ENCODE measurements at places on chromosomes 5 and 9.

DNA sequence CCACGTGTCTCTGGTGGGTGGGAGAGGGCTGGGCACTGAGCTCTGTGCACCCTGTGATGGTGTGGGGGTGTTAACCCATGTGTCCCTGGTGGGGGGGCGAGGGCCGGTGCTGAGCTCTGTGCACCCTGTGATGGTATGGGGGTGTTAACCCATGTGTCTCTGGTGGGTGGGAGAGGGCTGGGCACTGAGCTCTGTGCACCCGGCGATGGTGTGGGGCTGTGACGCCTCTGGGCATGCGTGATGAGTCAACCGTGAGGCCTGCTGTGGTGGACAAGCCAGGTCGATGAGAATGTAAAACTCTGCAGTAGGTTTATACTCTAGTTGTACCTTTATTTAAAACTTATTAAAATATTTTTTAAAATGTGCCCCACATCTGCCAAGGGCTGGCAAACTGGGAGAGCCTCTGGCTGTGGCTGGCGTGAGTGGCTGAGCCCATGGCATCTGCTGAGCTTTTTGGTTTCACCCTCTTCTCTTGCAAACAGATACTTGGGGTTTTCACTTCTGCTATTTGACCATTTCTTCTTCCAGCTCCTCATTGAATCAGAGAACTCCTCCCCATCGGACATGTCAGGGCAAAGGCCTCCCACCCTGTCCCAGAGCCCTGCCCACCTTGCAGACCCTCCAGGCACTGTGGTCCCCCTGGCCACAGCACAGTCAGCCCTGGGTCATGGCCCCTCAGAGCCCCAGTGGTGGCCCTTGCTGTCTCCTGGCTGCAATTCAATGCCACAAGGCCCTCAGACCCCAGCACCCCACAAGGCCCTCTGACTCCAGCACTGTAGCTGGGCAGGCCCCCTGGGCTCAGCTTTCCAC lies 18.5 kb upstream of the EXOC3 start:
- no peak for DNase-seq

DNA sequence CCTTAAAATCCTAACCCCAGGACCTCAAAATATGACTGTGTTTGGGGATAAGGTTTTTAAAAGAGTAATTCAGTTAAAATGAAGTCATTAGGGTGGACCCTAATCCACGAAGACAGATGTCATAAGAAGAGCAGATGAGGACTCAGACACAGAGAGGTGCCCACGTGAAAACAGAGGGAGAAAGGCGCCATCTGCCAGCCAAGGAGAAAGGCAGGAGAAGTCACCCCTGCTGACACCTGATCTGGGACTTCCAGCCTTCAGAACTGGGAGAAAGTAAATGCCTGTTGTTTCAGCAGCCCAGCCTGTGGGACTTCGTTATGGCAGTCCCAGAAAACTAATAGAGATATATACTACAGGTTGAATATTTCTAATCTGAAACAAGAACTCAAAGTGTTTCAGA lies 67.4 kb downstream of the ROR2 start:
- no peak for DNase-seq

DNA sequence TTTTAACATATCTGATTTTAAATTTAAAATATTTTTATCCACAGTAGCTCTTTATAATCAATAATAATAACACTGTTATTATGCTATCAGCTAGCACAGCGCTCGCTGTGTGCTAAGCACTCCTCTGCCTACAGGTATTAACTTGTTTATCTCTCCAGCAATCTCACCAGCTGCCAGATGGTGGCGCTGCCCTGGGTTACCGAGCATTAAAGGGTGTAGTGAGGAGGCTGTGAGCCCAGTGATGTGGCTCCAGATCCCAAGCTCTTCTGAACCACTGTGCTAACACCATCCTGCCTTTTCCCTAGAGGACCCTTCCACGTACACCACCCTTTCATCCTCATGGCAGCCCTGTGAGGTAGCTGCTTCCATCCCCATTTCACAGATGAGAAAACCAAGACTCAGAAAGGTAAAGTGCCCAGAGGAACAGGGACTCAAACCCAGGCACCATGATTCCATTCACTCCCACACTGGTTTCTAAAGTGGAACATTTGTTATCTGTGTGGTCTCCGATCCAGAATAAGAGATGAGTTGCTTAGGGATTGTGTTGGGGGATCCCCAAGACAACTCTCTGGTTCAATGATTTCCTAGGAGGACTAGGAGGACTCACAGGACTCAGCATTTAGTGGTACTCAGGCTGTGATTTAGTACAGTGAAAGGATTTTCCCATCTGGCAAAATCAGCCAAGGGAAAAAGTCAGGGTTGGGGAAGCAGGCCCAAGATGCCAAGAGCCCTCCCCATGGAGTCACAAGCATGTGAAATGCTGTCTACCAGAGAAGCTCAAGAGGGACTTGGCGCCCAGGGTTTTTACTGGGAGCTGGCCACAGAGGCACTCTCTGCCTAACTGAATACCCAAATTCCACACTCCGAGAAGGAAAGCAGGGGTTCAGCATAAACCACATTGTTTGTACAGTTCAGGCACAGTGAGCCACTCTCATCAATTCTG lies 7.0 kb downstream of the IGFBPL1 start:
- DNase-seq, result no peak

DNA sequence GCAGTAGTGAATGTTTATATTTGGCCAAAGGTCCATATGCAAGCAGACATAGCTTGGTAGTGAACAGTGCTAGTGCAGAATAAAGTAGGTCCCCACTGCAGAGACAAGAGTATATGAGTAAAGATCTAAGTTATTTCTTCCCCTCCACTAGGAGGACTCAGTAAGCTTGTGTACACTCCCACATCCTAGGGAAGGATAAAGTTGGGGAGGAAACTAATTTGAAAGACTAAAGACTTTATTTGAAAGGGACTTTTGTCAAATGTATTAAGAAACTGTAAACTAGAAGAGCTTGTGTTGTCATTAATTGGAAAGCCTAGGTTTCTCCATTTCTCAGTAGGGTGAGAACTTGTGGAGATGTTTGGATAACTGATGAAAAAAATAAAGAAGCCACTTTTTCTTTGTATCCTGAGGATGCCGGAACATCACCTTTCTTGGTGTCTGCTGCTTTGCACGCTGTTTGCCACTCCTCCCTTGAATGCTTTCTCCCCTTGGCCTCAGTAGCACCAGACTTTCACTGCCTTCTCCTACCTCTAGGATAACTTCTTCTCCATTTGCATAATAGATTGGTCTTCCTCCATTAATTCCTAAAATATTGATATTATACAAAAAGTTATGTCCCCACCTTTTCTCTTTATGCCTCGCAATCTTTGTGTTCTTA lies 329.0 kb downstream of the PARP8 start:
- no peak for DNase-seq

- no peak for DNase-seq
These were observed 515 bp downstream of the LCP2 start for GRCh38 chr5:170296935-170297588.

- DNase-seq, result no peak
These were observed 294.2 kb downstream of the ICE1 start for GRCh38 chr5:5716665-5717064.

DNA sequence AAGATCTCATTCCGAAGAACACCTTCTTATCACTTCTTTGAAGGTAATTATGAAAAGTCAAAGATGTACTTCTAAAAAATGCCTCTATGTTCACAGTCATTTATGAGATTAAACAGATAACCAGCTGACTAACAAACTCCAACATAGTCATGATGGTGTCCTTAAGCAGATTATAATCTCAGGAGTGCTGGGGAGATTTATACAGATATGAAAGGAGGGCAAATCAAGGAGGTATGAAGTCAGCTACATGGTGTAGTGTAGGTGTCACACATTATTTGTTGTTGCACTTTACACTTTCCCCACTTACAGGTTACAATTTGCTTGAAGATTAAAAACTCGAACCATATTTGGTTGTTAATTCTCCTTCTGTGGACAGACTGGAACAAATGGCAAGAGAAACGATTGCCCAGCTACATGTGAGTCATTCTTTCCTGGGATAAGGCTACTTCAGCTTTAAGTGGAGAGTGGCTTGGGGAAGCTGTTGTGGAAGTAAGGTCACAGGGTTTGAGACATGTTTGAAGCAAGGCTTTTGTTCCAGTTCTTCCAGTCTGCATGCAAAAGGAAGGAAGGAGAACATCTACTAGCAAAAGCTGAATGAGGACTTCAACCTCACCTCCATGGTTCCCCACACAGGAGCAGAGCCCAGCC lies 320.1 kb downstream of the ADGRV1 start:
- DNase-seq, result no peak

DNA sequence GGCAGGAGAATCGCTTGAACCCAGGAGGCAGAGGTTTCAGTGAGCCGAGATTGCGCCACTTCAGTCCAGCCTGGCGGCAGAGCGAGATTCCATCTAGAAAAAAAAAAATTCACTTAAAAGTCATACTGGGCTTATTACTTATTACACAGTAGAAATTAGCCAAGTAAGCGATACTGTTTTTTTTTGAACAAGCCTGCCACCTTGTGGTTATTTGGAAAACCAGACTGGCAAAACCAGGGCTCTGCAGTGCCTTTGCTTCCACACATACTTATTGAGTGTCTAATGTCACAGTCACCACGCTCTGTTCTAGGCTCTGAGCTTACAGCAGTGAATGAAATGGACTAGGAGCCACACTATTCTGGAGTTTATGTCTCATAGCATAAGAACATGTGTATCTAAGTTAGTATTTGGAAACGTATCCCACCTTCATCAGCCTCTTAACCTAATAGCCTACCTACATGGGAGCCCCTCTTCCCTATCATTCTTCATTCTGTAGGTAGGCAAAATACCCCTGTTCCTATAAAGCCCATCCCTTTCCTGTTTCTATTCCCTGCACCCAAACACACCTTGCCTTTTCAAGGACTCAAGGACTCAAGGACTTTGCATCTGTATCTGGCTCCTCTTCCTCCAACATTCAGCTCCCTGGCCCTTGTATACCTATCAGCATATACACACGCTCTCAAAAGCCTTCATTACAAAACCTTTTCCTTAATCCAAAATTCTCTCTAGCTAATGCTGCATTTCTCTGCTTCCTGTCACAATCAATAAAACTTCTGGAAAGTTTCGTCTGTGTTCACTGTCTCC lies 13.9 kb upstream of the BASP1 start:
- peak; percentile 51 for DNase-seq

DNA sequence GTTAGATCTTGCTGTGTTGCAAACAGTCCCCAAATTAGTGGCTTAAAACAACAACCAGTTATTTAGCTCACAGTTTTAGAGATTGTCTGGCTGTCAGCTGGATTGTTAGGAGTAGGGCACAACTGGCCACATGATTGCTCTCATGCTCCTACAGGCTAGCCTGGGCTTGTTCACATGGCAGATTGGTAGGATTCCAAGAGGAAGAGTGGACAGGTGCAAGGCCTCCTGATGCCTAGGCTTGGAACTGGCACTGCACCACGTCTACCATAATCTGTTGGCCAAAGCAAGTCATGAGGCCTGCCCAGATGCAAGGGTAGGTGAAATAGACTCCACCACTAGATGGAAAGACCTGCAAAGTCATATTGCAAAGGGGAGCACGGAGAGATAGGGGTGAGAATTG lies 76.4 kb downstream of the ACER2 start:
- DNase-seq, result peak; percentile 67

DNA sequence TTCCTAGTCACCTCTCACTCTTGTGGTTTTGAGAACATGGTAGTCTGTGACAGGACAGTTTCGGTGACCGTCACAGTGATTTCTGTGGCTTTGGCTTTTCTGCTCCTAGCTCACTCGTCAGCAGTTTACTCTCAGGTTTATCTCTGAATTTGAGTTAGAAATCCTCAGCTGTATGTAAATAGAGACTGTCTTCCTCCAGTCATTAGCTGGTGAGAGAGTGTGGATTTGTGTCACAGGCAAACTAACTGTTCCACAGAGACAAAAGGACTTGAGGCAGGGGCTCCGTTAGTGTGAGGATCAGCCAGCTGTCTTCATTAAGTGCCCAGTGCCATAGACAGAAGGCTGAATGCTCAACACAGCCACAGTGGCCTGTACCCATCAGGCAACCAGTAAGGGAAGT lies 131.4 kb downstream of the CD180 start:
- DNase-seq, result peak; percentile 60

- DNase-seq, result no peak
These were observed 116.0 kb upstream of the LMX1B start for GRCh38 chr9:126497660-126498275.

DNA sequence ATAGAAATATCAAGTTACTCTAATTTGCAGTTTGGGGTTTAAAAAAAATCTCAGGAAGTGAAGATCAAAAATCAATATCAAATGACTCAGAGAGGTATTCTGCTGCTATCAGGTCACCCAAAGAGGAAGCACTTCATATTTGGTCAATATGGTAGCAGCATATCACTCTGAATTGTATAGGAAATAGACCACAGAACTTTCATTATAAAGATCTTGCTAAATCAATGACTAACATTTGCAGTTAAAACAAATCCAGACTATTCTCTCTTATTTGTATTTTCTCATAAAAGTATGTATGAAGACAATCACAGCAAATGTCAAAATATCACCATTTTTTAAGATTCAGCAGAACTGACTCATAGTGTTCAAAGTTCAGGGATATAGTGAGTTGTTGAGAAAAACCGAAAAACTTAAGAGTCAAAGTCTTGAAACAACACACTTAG lies 105.8 kb upstream of the PCSK1 start:
- DNase-seq, result no peak

DNA sequence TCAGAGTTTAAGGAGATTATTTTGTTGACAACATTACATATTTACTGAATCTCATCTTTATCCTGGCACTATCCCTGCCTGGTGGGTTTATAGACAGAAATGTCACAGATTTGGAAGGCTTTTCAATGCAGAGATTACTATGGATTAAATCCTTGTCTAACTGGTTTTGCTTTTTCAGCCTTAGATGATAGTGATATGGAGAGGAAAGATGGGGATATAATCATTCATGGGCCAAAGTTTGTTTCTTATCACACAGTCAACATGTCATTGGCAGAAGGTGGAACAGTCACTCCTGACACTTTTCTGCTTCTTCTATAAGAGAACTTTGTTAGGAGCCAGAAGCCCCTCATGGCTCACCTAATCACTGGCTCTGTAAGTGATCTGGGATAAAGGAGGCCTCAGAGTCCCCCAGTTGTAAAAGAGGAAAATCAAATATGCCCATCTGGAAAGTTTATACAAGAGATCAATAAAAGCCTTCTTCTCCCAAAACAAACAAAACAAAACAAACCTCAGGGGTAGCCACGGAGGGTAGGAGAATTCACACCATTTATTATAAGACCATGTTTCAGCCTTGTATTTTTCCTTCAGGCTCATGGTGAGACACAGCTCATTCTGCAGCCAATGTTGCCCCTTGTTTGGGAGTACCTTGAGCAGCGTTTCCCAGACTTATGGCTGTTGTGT lies 101.2 kb downstream of the PCSK1 start:
- no peak for DNase-seq

DNA sequence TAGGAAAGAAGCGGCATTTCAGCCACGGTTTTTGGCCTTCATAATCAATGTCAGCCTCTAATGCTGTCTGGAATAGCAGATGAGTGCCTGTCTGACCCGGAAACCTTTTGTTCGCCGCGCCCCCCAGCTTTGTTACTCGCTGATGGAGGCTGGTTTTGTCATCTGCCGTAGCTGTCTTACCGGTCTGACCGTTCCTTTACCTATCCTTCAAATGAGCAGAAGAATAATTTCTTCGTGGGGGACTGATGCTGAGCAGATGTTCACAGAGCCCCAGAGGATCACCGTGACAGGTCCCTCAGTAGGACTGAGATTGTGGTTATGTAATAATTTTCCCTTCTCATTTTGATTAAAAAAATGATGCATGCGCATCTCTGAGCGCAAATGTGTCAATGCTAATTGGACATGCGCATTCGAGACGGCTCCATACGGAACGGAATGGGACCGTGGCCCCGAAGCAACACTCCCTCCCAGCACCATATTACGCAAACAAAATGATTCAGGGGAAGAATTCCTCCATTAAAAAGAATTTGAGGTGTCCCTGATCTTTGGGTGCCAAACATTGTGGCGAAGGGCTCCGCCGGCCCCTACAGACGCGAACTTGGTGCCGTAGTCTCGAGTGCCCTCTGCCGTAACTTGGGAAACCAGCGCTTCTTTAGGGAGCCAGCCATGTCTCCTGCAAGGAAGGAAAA lies 27.6 kb downstream of the TLX3 start:
- DNase-seq, result peak; percentile 72

Data from NCI-H1105 treated with DMSO at 0.1 percent for 48 hours (cell line).